ENCODE measurements at places on chromosomes 3 and 15.

- no peak for DNase-seq
These were observed 593 bp downstream of the FAM219B start for GRCh38 chr15:74906067-74906449.

DNA sequence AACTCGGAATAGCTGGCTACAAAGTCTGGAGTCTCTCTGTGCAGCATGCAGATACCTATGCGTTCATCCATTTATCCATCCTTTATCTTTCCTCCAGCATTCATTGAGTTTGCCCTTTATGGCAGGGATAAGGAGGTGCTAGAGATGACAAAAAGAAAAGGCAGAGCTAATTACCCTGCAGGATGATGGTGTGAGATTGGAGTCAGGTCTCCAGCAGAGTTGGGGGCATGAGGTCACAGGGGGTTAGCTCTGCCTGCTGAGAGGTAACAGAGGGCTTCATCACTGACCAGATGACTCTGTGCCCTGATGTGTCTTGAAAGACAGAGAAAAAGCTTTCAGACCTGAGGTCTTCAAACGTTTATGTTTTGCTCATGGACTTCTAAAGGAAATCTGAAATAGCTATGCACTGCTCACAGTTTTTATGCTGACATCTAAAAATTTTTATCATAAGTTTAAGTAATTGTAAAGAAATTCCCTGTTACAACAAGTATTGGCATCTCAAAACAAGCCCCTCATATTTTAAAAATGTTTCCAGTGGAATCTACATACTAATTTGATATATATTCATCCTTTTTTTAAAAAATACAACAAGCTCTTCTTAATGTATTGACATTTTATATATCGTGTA, 132.3 kb upstream of the ANKRD28 start:
- no peak for DNase-seq

GRCh38 chr15:62845241-62846126, 197.1 kb upstream of the TPM1 start:
- DNase-seq, result no peak

DNA sequence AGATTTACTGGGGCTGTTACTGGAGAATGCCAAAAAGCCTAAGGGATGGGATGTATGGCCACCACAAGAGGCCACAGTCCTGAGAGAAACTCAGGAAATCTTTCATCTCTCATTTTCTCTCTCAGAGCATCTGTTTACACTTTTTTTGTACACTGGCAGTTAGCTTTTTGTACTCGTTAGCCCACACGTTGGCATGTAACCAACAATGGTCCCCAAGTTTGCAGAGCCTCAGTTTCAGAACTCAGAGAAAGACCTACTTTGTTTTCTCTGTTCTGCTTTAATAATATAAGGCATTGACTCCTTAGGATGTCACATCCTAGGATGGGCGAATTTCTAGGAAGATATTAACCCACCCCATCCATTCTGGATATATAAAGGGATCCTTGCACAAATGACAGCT, 183.5 kb downstream of the SUCNR1 start:
- DNase-seq, result no peak

DNA sequence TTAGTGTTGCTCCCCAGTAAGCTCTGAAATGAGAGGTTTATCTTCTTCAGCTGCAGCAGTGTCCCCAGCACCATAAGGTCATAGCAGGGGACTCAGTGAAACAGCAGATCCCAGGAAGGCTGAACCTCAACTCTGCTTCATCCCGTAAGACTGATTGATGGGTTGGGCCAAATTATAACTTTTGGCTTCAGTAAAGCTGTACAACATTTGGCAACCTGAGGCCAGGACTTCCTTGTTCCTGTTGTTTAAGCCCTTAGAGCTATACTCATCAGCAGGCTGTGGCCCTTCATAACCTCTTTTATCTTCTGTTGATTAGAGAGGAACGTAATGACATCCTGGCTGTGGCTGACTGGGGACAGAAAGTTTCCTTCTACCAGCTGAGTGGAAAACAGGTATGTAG, 29.0 kb downstream of the IFT122 start:
- no peak for DNase-seq

- DNase-seq, result no peak
These were observed 19.2 kb downstream of the EID1 start for GRCh38 chr15:48896869-48897814.

DNA sequence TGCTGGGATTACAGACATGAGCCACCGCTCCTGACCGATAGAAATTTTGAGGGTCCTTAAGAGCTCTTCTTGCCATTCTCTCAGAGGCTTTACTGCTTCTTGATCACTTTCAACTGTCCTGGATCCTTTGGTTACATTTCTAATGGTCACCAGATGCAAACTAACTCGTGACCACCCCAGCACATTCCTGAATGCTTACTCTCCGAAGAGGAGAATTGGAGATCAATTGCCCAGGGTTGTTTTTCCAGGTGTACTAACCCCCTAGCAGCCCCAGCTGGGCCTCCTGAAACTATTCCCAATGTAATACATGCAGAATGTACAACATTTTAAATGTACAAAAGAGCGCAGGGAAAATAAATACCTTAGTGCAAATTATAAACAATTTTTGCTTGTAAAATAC, 65.1 kb upstream of the TBL1XR1 start:
- DNase-seq, result no peak

DNA sequence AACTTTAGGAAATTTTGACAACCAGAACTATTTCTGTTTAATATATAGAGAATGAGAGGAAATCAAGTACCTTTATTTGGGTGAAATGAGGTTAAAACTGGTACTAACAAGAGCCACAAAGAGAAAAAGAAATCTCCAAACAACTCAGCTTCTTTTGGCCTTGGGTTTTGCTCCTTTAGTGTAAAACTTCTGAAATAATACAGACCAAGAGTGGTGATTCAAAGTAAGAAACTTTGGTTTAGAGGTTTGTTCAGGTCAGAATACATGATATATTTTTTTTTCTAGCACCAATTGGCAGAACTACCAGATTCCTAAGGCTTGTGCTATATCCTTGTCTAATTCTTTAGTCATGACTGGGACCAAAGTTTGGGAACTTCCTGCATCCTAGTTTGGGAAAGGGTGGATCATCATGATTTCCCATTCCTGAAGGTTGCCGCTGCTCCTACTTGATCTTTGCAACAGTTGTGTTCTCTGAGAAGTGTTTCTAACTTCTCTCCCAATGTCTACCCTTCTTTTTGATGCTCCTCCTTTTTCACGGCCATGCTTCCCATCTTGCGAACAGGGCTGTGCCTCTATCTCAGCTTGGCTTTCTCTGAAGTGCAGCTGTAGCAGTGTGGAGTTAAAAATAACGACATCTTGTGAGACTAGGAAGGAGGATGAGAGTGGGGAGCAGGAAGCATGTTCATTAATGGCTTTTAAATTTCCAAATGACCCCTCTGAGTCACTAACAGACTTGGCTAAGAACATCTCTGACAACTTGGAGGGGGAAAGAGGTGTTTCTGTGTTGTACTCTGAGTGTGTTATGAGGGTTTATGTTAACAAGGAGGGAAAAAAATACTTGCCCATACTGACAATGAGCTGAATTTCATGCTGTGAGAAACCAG, 87.7 kb downstream of the KCNAB1 start:
- DNase-seq, result no peak

DNA sequence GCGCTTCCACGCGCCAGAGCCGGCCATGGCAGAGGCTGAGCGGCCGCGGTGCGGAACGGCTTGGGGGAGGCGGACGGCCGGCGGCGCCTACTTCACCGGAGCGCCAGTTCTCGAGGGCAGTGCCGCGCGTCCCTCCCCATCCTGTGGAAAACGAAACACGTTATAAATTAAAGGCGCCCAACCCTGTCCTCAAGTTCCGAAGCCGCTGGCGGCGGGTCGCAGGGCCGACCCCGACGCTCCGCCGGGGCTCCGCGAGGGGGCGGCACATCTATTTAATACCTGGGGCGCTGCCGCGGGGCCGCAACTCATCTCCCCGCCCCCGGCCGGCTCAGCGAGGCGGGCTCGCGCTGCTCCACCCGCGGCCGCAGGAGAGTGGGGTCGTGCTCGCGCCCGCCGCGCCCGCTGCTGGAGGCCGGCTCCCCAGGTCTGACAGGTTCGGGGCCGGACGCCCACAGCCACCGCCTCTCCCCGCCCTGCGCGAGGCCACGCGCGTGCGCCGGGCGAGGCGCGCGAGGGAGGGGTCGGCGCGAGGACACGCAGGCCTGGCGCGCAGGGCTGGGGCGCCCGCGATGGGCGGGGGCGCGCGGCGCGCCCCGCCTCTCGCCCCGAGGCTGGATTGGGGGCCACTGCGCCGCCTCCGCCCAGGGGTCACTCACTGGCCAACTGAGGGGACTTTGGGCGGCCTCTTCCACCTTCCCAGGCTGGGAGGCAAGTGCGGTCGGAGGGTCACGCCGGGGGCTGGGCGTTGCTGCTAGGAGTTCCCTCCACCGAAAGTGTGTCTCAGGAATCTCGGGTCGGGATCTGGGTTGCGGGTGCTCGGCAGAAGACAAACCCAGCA, at the start of gene SLC30A4:
Gene SLC30A4 (minus strand): TSS at position 428 of the 838 bp plus-strand sequence. CDS start 401 bp downstream, at position 27.
- DNase-seq, result peak; percentile 32

DNA sequence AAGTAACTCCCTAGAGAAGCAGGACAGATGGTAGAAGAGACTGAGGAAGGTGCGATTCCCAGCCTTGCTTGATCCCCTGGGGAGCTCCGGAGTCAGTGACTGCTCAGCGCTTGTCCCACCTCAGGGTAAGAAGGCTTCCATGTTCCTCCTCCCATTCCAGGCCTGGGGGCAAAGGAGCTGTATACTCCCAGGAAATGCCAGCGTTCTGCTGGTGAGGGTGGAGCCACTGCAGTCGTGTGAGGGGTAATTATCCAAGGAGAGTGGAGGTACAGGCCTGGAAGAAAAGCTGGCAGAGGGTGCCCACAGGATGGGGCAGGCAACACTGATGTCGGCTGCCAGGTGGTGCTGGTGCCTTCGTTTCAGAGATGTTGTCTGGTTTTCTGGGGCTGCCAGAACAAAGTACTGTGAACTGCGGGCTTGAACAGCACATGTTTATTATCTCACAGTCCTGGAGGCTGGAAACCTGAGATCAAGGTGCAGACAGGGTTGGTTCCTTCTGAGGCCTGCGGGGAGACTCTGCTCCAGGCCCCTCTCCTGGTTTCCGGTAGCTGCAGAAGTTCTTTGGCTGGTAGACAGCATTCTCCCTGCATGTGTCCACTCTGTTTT, 12.1 kb upstream of the APBA2 start:
- no peak for DNase-seq

DNA sequence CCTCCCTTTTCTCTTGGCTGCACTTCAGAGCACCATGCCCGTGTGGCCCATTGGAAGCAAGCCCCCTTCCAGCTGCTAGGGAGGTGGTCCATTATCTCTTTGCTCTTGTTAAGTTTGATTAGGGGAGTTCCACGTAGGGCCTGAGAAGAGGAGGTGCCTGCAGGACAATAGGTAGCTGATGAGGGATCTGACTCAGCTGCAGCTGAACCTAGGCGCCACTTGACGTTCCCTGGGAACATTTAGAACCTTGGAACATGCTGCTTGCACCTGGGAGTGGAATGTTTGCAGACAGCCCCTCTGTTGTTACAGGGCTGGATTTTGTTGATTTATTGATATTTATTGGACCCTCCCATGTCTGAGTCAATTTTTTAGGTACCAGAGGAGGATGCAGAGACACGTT, 4.7 kb downstream of the SMAD3 start:
- DNase-seq, result no peak

DNA sequence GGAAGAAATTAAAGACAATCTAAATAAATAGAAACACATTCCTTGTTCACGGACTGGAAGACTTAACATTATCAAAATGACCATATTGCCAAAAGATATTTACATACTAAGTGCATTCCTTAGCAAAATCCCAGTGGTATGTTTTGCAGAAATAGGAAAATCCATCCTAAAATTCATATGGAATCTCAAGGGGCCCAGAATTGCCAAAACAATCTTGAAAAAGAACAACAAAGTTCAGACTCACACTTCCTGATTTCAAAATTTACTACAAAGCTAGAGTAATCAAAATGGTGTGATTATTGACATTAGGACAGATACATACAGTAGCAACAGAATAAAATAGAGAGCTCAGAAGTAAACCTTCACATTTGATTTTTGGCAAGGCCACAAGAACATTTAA, 515.5 kb downstream of the OCA2 start:
- DNase-seq, result no peak

- no peak for DNase-seq
These were observed 140.0 kb downstream of the PDZRN3 start for GRCh38 chr3:73484656-73485248.

DNA sequence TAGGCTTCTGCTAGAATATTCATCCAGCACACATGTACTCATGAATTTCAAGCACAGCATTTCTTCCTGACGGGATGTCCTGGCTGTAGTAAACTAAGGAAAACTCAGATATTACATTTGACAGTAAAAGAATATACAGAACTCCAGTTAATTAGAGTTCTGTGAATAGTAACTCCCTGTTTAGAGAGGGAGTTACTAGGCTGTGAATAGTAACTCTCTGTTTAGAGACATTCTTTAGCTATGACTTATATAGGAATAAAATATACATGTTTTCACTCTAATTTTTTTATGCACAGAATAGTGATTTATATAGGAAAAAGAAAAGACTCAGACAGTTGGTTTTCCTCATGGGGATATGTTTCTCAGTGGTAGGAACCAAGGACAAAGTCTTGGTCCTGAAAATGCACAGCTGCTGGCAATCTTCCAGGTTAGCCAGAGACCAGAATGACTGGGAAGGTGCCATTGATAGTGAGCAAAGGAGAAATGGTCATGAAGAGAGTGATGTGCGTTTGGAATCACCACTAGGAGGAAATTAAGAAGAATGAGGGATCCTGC, 480.7 kb upstream of the THBS1 start:
- no peak for DNase-seq

DNA sequence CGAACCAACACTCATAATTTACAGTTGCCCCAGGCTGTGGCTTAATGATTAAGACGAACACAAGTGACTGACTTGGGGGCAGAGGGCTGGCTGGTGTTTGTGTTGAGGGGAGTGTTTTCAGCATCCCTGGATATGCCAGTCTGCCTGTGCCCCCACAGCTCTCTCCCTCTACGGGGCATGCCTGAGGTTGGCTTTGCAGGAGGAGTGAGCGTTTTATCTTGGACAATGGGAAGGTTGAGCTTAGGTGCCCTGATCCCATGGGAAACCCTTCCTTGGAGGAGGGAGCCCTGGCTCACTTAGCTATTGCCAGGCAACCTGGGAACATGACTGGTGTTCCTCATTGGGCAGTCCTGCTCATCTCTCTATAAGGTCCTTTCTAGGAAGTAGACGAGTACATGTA, 17.6 kb downstream of the FAM107A start:
- no peak for DNase-seq
